MV-4-11 (cell line): ENCODE measurements at places on chromosomes 6 and 20.

- peak; percentile 90 for DNase-seq
Measured at GRCh38 chr6:127198549-127198948, 68.1 kb upstream of the RNF146 start.

- DNase-seq, result no peak
Measured at GRCh38 chr6:39819676-39820075, 27.5 kb downstream of the DAAM2 start.

GRCh38 chr6:56794421-56794820 is 151.7 kb upstream of the DST start:
- DNase-seq, result no peak

DNA sequence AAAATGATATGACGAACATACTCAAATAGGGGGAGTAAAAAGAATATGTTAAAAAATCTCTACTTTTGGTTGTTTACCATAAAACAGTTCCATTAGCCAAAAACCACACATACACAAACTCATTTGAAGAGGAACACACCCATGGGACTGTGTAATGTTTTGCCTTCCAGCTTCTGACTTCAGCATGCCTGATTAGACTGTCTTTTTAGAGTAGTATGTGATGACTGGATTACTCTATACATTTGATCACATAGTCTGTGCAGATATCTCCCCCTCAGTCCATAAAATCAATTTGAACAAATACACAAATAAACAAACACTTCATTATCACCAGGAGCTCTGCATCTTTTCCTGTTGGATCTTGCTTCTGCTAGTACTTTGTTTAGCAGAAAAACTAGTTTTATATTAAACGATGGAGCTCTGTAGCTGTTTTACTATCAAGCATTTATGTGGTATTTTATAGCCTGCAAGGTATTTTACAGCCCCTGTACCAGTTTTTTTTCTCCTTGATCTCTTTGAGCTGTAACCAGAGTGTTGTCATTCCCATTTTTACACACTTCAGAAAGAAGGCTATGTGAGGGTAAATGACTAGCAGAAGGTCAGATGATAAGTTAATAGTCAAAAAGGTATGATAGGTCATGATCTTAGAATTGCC is 866.5 kb upstream of the MAP3K7 start:
- no peak for DNase-seq

DNA sequence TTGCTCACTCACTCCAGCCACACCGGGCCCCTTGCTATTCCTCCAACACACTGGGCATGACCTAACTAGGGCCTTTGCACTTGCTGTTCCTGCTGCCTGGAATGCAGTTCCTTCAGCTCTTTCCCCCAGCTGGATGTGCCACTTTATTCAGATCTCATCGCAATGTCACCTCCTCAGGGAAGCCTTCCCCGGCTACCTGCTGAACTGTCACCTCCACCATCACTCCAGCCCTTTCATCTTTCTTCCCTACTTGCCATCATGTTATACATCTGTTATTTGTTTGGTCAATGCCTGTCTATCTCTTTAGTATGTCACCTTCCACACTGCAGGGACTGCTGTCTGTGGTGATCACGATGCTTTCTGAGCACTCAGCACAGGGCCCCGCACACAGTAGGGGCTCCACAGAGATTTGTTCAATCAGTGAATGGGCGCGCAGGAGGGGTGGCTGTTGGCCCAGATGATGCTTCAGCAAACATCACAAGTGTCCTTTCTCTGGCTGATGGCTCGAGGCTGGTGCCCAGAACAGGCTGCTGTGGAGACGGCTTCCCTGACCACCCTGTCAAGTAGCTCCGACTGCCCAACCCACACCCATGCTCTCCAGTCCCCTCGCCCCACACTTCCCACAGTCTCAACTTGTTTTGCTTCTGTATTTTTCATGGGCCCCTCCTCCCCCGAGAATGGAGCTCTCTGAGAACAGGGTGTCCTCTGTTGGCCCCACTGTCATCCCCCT is 31.8 kb downstream of the CEBPB start:
- no peak for DNase-seq

GRCh38 chr6:161050134-161050765 is 58.7 kb downstream of the MAP3K4 start:
- no peak for DNase-seq

DNA sequence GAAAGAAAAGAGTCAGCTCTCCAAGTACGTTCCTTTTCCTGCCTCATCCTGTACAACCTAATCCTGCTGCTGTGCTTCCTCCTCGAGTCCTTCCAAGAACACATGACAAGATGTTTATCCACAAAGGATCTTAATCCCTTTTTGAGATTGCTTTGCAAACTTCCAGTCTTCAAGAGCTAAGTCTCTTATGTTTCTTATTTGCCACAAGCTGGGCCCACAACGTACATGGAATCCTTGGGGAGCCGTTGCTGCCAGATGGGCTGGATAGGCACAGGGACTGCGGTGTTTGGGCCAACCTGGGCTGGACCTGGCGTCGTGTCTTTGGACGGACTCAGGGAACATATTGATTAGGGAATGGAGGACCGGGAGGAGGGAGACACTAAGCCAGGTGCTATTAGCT is 79.7 kb upstream of the AFDN start:
- no peak for DNase-seq
